ENCODE measurements at places on chromosomes 2 and 18.

DNA sequence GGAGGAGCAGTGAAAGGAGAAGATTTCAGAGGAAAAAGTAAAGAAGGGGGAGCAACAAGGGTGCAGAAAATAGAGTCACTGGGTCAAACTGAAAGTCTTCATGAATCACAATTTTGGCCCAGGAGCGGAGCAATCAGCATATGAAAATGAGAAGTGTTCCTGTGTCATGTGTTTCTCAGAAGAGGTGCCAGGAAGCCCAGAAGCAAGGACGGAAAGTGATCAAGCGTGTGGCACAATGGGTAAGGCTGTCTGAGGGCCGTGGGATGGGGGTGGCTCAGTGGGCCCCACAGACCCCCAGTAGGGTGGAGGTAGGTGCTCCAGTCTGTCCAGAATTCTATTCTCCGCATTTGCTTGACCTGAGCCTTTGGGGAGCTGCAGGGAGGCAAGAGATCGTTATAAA lies 44.2 kb downstream of the SP140 start:
- no peak for DNase-seq

DNA sequence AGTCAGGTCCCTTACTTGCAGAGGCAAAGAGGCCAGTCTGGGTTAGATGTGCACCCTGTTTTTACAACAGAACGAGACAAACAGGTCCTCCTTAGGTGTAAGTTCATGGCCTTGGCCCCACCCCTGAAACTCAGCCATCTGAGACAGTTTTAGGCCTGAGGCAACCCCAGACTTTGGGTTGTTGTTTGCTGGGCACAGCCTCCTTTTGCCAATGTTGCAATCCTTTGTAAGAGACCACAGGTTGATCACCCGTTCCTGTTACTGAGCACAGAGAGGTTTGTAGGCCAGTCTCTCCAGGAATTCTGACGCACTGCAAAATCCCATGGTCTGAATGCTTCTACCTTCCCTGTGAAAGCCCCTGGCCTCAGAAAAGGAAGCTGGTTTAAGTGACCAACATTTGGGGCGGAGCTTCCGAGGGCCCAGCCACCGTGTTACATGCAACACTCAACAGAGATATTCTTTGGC lies 15.5 kb upstream of the IL1RN start:
- no peak for DNase-seq

- DNase-seq: no peak
These were observed 67.1 kb downstream of the RTP5 start for GRCh38 chr2:241936457-241937133.

GRCh38 chr2:191910518-191910917 lies 63.6 kb upstream of the CAVIN2 start:
- no peak for DNase-seq

GRCh38 chr2:180573951-180574350 lies 406.5 kb upstream of the UBE2E3 start:
- DNase-seq: no peak

All from T-helper 1 cell (primary cell).